ENCODE measurements at places on chromosomes 5 and 9.

DNA sequence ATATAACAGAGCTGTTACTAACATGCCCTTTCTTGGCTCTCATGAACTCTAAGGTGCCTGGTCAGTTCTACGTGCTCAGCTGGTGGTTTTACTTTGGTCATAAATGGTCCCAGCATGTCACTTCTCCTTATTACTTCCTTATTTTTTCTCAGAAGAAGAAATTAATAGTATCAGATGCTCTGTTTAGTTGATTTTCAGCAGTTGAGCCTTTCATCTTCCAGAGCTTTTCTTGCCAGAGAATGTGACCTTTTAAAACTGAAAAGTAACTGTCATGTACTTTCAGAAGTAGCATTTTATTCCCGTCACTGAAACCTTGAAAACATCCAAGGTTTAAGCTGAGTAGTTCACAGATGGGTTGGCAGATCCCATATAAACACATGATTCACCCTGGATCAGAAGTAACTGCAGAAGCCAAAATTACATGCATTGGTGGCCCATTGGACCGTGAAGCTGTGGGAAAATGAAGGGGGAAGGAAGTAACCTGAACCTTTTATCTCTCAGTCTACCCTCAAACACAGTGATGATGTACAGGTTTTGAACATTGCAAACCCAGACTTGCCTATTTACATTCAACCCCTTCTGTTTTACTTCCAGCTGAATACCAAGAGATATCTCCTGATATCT, 50.5 kb downstream of the HACD4 start:
- peak; percentile 83 for DNase-seq

GRCh38 chr5:107270561-107270960, 400.2 kb downstream of the EFNA5 start:
- no peak for DNase-seq

DNA sequence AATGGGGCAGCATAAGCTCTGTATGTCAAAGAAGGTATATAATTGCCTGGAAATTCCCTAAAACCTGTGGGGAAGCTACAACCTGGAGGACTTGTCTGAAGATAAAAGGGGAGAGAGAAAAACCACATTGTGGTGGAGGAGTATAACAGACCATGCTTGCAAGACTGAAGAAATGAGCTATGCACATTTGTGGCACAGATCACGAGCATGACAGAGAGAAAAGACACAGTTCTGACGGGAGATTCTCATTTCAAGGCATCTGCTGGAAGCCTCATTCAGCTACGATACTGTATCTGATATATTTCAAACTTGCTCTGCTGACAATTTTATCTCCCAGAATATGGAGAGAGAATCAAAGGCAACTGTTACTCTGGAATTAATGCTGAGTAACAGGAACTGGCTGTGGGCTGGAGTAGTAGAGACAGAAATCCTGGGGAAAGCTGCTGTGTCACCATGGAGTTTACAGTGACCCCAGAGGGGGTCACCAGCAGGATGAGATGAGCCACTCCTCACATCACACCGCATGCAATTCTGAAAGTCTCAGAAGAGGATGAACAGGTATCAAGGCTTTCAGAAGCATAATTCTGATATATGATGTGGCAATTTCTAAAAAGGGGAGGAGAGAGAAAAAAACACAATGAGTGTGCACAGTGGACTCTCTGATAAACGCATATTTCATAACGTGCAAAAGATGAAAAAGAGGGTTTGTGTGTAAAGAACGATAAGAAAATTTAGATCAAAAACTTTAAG, 528.8 kb downstream of the IRX1 start:
- no peak for DNase-seq

DNA sequence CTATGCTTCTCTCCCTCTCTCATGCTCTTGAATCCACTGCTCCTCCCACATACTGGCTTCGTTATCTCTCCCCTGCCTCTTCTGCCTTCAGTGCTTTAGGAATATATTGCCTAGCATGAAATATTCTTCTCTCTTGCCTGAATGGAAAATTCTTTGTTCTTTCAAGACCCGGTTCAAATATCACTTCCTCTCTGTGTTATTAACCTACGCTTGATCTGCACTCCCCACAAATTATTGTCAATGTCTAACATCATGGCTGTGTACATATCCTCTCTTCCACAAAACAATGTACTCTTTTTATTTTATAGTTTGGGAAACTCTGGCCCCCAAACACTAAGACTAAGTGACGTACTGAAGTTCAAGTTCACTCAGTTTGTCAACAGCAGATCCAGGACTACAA, 211.0 kb downstream of the SEC61B start:
- DNase-seq: peak; percentile 22
